Hematopoietic multipotent progenitor cell treated with erythropoietin and hydrocortisone succinate and interleukin-3 and kit ligand, for 17 days (in vitro differentiated cells): ENCODE measurements at places on chromosomes 16 and 17.

DNA sequence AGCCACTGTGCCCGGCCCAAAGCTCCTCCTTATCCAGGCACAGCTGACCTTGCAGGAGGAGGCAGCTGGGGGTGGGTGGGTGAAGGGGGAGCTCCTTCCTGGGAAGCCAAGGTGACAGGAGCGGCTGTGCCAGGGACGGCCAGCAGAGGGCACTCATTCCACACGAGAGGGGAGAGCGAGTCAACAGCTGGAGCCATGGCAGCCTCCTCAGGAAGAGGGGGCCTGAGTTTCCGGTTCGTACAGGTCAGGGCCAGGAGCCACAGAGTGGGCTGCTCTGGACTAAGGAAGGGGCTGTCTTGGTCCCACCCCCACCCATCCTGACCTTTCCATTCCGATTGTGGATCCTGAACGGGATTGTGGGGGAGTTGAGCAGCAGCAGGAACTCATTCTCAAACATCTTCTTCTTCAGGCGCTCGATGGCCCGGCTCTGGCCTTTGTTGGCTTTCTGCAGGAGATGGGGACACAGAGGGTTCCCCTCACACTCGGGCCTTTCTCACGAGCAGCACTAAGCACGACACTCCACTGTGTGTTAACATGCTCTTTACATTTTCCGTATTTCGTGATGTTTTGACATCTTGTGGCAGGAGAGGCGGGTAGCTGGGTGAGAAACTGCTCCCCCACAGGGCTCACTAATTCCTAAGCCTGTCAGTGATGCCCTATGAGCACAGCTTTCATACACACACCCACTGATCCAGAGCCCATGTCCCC is 61.6 kb downstream of the TIMM22 start:
- peak; percentile 18 for DNase-seq

DNA sequence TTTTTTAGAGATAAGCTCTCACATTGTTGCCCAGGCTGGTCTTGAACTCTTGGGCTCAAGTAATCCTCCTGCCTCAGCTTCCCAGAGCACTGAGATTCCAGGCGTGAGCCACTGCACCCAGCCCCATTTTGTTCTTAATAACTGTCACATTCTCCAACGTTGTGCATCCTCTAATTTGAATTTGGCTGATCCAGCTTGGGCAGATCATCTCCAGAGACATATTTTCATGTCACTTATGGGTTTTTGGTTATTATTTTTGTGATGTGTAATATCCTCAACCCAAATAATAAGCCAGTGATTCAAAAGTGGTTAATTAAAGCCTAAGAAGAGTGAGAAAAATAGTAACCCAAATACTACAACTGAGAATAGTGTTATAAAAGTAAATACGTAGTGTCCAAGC is 16.2 kb upstream of the COL1A1 start:
- no peak for DNase-seq

DNA sequence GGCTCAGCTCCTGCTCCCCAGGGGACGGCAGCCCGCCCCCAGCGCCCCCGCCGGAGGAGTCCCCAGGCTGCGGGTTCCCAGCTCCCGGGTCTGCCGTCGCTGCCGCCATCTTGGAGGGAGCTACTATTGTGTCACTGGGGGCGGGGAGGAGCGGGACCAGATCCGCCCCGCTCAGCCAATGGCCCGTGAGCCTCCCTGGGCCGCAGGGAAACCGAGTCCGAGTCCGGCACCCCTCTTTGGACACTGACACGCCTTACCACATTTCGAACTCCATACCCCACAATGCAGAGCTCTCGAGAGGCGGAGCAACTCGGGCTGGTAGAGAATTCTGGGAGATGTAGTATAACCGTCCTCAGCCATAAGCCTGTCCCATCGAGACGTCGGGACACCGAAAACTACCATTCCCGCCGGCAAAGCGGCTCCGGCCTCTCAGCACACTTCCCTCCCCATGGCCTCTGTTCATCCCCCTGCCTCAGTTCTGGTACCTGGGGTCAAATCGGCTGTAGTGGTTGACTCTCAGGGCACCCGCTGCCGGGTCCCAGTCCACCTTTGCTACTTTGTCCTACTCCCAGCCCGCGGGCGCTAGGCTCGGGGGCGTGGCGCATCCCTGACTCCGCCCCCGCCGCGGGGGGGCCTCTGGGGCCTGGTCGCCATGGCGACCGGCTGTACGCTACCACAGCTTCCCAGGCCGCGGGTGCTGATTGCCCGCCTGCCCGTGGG is at the start of the genes RANBP10 and TSNAXIP1:
RANBP10 (minus strand) TSS at position 133 of the 720 bp plus-strand sequence; CDS start at position 109, 24 bp downstream.
TSNAXIP1 (plus strand) TSS at position 462 of the 720 bp plus-strand sequence. CDS start 261 bp downstream, outside the sequence.
- peak; percentile 99 for DNase-seq

DNA sequence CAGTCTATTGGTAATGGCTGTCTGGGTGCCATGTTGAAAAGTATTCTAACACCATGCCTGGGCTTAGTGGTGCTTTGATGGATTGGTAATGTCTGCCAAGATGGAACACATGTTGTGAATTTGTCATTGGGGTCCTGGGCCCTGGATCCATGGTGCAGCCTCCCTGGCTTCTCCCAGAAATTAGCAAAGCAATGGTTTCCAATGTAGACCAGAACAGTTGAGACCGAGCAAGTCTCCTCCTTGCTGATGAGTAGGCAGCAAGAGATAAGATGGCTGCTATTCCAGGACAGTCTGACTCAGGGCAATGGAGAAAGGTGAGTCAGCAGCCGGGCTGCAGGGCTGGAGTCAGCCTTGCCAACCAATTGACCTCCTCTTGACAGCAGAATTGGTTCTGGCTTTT is 30.8 kb downstream of the GPR139 start:
- DNase-seq = no peak

DNA sequence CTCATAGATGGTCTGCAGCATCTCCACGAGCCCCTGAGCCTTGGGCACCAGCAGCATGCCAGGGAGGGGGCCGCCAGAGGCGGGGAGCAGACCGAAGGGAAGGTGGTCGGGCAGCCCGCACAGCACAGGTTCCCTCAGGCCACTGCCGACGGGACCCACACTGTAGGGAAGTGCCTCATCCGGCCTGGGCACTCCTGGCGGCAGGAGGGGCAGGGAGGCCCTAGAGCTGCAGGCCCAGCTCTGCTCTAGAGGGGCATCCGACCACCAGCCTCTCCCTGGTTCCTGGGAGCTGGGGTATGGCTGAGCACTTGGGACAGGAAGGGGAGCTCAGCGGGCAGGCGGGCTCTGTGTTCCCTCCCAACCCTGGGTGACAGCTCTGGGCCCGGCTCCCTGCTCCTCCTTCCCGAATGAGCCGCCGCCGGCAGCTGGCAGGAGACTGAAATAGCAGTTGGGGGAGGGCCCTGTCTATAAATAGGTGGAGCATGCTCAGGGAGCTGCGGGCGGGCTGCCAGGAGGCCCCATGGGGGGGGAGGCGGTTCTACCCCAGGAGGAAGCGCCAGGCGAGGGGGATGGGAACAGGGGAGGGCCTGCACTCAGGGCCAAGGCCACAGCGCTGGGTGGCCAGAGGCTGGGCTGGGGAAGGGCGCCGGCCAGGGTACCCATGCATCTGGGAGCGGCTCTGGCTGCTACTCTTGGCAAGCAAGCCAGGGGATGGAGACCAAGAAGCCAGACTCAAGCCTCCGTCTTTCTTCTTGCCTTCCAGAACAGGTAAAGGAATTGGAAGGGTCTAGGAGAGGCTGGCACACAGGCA is 12.4 kb downstream of the HDAC5 start:
- DNase-seq = peak; percentile 45

GRCh38 chr16:55909876-55910275 is 34.7 kb upstream of the CES5A start:
- no peak for DNase-seq
